Left hindlimb (tissue), 1 donor: ENCODE measurements at places on chromosomes 12 and 14.

GRCh38 chr12:116528065-116528464 lies 31.1 kb upstream of the MAP1LC3B2 start:
- DNase-seq, result no peak

GRCh38 chr12:11829764-11830194 lies 180.3 kb downstream of the ETV6 start:
- no peak for DNase-seq

- DNase-seq, result no peak
These were observed 341.0 kb upstream of the E2F7 start for GRCh38 chr12:77406219-77406905.

GRCh38 chr12:51911307-51911706 lies 4.0 kb downstream of the ACVRL1 start:
- no peak for DNase-seq

GRCh38 chr12:92977326-92977725 lies 48.2 kb upstream of the EEA1 start:
- no peak for DNase-seq

DNA sequence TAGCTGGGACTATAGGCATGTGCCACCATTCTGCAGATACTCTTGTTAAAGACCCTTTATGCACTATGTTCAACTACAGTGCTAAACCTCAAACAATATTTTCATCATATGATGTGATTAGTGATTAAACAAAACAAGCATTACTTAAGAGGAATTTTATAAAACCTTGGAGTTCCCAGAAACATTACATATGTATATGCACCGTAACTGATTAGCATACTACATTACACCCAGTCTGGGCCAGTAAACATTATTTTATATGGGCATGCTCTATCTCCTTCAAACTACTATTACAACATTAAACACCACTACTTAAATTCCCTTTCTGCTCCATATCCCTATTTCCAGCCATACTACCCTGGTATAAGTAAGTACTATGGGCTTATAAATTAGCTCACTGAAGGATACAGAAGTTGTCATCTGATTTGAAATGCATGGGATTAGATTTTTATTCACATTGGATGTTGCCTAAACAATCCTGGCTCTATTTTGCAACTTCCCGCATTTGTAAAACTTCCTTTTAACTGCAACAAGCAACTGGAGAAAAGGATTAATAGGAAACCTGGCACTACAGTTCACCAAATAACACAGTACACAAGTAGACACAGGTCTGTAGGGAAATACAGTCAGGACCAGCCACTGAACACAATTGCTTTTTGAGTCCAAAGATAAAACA lies 205.8 kb downstream of the MED13L start:
- DNase-seq, result no peak

DNA sequence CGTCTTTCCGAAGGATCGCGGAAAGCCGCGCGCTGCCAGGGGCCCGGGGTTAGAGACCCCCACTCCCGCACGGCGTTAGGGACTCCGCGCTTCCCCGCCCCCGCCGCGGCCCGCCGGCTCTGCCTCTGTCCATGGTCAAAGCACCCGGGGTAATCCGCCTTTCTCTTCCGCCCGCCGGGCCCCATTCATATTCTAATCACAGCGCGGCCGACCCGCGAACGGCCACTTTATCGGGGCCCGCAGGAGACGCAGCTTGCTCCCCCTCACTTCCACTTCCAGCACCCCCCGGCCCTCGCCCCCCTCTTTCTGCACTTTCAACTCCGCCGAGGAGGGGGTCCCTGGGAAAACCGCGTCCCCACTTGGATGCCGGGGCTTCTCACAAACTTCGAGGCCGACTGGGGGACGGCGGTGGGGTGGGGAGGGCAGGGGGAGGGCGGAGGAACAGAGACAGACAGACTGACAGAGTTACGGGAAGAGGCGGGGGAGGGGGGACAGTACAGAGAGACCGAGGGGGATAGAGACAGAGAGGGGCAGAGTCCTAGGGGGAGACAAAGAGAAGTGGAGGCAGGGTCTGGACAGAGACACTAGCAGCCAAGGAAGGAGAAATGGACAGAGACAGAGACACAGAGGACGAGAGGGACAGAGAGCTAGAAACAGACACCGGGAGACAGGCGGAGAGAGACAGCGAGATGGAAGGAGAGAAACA lies 1.1 kb upstream of the RFX4 start:
- peak; percentile 50 for DNase-seq

DNA sequence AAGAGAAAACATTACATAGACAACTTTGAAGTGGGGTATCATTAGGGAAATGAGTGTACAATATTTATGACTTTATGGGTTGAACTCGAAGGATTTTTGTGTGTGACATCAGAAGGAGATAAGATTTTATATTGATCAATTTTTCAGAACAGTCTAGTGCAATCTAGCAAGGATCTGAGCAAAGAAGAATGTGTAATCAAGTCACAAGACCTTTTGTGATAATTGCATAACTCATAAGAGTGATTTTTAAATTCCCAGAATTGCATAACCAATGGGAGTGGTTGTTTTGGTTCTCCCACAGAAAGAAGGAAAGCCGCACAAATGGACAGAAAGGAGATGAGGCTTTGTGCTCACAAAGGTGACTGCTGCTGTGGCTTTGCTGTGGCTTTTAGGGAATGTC lies 441.8 kb upstream of the FLRT2 start:
- DNase-seq, result no peak

DNA sequence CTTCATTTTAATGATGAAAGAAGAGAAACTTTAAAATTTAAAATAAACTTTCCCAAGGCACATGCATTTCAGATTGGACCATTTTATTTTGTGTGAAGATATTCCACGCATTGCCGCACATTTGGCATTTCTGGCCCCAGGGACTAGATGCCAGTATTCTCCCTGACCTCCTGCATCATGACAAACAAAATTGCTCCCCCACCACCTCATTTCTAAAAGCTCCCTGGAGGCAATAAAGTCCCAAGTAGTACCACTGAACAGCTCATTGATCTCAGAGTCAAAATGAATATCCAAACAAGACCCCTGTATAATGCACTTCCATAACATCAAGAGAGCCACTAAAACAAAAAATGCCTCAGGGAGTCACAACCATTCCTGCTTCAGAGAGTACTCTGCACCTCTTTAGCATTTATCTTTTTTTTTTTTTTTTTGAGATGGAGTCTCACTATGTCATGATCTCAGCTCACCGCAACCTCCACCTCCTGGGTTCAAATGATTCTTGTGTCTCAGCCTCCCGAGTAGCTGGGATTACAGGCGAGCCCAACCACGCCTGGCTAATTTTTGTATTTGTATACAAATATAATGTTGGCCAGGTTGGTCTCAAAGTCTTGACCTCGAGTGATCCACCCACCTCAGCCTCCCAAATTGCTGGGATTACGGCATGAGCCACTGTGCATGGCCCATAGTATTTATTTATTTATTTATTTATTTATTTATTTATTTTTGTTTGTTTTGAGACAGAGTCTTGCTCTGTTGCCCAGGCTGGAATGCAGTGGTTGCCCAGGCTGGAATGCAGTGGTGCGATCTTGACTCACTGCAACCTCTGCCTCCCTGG lies 48.8 kb upstream of the RASSF3 start:
- DNase-seq, result no peak

DNA sequence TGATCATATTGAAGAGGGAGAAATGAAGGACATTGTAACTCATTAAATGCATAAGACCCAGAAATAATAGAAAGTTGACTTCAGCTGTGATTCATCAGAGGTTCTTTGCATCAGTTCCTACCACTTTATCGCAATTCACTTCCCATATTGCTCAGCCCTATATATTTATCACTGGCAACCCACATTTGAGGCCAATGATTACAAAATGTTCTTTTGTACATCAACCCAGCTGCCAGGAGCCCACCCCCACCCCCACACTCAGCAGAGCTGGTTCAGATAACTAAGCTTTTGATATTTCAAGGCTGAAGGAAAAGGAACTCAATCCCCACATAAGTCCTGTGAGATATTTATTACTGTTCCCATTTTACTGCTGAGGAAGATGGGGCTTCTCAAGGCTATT lies 51.2 kb upstream of the TMPO start:
- DNase-seq, result no peak

DNA sequence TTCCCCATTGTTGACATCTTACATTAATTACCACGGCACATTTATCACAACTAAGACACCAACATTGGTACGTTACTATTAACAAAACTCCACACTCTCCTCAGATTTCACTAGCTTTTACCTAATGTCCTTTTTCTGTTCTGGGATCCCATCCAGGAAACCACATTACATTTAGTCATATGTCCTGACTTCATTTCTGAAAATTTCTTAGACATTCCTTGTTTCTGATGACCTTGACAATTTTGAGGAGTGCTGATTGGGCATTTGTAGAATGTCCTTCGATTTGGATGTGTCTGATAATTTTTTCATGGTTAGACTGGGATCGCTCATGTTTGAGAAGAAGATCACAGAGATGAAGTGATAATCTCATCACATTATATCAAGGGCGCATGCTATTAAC lies 34.6 kb upstream of the ACSM4 start:
- DNase-seq, result no peak

DNA sequence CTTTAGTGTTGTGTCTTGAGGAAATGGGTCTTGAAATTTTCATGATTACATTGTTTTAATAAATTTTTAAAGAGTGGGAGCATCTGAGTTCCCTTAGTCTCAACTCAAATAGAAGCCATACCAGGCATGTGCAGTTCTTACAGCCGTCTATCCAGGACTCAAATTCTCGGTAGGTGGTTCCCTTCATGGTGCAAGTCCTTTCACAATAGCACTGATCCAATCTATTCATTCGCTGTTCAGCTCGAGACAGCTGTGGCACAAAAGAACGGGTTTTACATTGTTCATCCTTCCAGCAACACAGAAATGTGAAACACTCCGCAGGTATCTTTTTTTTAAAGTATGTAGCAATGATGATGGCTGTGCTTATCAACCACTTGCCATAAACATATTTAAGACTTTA lies 100.2 kb downstream of the NELL2 start:
- no peak for DNase-seq

GRCh38 chr12:47977046-47977771 lies 13.8 kb downstream of the TMEM106C start:
- no peak for DNase-seq

GRCh38 chr12:18383203-18383602 lies 121.9 kb downstream of the PIK3C2G start:
- no peak for DNase-seq

- no peak for DNase-seq
These were observed 24.2 kb upstream of the CORO1C start for GRCh38 chr12:108755481-108755880.

DNA sequence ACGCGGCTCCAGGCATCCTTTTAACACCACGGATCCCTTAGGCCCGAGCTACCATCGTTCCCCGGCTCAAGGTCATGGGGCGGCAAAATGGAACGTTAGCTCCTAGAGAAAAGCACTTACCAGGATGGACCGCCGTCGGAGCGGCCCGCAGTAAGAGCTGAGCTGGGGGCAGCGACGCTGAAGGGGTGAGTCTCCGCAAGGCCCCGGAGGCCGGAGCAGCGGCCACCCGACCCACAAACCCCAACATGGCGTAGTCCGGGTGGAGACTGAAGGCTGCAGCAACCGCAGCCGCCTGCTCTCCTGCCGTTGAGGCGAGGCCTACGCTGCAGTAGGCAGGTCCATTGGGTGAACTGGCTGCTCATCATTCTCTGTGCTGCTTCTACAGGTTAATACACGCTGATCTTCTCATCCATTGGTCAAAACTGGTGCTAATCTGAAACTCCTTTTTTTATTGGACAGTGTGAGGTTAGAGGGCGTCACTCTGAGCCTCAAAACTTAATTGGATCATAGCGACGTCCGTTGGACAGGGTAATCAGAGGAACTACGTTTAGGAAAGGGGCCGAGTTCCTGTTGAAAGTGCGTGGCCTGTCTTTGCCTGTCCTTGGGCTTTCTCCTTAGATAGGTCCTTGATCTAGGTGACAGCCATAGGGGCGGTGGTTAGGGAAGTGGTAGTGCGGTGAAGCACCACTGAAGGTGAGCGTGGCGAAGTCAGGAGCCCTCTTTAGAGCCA lies at the start of gene ATP5F1B:
ATP5F1B (minus strand) TSS at position 268 of the 730 bp plus-strand sequence; CDS start at position 247, 21 bp downstream.
- DNase-seq, result peak; percentile 96

GRCh38 chr12:99154216-99154982 lies 493.2 kb upstream of the GARIN6 start:
- no peak for DNase-seq

- DNase-seq, result no peak
These were observed 124.0 kb downstream of the BTG1 start for GRCh38 chr12:92021666-92022035.

DNA sequence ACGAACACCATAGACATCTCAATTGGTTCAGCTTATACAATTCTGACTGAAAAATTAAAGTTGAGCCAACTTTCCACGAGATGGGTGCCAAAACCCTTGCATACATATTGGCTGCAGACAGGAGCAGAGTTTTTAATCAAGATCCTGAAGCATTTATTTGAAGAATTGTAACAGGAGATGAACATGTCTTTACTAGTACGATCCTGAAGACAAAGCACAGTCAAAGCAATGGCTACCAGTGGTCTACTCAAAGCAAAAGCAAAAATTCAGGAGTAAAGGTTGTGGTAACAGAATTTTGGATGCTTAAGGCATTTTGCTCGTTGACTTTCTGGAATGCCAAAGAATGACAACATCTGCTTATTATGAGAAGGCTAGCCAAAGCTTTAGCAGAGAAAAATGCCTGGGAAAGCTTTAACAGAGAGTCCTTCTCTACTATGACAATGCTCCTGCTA lies 20.7 kb downstream of the ZDHHC17 start:
- DNase-seq, result peak; percentile 65

- DNase-seq, result no peak
These were observed 10.8 kb upstream of the ACTR6 start for GRCh38 chr12:100189636-100190394.

- no peak for DNase-seq
These were observed 110.1 kb downstream of the TXNDC16 start for GRCh38 chr14:52442166-52442565.

DNA sequence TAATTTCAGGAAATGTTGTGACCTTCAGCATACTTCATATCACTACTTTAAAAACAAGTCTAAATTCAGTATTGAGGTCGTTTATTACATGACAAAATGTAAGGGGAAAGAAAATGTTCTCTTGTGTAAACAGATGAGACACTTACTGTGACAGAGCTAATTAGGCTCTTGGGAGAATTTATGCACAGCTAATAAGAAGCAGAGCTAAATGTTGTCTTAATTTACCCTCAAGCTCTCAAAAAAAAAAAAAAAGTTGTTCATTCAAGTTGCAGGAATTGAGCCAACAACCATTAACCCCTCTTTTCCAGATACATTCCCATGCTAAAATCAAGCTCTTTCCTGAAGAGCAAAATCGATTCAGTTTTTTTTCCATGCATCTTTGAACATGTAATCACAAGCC lies 1419.4 kb downstream of the FSCB start:
- DNase-seq, result no peak

DNA sequence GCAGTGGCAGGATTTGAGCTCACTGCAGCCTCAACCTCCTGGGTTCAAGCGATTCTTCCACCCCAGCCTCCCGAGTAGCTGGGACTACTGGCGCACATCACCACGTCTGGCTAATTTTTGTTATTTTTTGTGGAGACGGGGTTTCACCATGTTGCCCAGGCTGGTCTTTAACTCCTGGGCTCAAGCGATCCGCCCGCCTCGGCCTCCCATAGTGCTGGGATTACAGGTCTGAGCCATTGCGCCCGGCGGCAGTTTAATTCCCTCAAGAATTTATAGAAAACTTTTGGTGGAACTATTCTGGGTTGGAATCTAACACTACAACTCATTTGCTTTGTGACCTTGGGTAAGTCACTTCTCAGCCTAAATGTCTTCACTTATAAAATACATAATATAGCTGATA lies 1.8 kb upstream of the SP1 start:
- DNase-seq, result no peak
